ENCODE measurements at places on chromosomes 7 and 10. TPM values are rescaled to one million over a fixed set of nuclear protein-coding genes. Genes with fewer than 3 reads are reported as not detected.

The FAM24B gene
- polyA plus RNA-seq, result 9.0 TPM

The DENND2A gene
- polyA plus RNA-seq, result 41.1 TPM

The C10orf95 gene
- 2.8 TPM for polyA plus RNA-seq

The MBL2 gene
- polyA plus RNA-seq, result not detected

The TMEM213 gene
- polyA plus RNA-seq, result 0.64 TPM

DNA sequence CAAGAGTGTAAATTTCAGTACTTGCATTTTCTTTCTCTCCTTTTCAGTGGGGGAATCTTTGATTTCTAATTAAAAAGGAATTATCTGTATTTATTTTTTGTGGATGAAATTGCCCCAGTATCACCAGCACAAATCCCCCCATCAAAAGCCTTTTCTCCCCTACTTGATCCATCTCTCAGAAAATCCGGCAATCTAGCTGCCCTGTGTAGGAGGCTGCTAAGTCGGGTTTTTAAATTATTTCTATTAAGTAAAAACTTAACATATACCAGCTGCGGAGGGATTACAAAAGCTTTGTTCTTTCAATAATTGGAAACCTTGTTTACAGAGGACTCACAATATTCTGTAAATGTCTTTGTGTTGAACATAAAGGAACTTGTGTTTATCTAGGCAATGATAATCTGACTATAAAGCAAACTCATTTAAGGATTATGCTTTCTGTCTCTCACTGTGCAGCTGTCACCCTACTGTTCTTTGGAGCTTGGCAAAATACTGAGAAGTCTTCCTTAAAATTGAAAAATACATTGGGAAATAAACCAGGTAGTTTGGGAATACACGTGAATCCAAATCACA, 177.4 kb upstream of the PRR15 start:
- no peak for DNase-seq

DNA sequence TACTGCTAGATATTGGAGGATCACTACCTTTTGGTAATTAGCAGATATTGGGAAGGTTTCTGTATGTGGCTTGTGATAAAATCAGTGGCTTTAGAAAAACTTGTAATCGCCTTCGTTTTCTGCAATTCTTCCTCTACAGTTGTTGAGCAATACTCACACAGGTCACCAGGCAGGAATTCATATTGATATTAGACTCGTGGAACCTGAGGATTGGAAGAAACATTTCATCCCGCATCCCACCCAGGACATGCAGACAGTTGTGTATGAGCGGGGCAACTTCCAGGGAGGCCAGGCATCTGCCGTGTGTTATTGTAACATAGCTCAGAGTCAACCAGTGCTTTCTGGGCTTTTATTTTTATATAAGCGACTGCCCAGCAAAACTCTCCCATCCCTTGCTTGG, 821.3 kb downstream of the LRMDA start:
- DNase-seq, result no peak

- DNase-seq, result no peak
Measured at GRCh38 chr7:116218051-116218645, 7.8 kb downstream of the TES start.

- no peak for DNase-seq
Measured at GRCh38 chr7:98724591-98724990, 107.5 kb downstream of the NPTX2 start.

DNA sequence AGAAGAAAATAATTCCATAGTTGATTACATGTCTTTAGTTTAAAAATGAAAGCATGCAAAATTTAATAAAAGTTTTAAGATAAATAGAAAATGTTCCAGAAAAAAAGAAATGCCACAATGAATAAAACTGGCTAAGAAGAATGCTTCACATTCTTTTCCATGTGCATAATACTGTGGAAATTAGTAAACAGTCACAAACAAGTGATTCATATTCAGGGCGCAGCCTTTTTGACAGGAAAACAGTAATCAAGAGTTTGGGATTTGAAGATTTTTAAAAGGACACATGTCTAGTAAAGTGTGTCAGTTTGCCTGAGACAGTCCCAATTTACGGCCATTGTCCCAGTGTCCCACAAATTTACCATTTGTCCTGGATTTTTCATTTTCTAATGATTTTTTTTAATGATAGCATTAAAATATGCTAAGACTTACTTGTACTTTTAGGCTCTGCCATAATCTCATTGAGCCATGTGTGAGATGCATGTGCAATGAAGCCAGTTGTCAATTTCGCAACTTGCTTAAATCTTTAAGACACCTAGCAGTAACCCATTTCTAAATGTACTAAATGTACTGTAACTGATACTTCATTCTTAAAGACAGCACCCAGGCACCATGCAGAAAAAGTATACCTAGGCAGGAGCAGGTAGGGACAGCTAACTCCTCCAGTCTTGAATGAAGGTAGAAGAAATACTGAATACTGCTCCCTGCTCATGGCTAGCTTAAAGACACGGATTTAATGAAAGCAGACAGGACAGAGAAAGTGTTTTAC, 46.9 kb downstream of the ZNF438 start:
- DNase-seq, result no peak

- no peak for DNase-seq
Measured at GRCh38 chr7:24384362-24385030, 100.5 kb downstream of the NPY start.

DNA sequence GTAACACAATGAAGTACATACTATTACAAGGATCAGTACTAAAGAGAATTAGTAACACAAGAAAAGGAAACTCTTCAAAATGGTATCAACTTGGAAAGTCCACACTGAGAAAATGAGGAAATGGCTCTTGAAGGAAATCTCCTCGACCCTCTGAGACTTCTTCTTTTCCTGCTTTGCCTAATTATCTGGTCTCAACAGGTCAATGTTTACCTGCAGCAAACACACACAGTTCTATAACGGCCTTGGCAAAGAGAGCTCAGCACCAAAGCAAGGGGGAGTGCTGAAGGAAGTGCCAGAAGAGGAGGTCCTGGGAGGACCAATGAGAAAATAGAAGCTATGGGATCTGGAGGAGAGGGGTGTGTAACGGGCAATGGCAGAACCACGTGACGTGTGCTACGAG, 21.9 kb downstream of the CHCHD3 start:
- no peak for DNase-seq

DNA sequence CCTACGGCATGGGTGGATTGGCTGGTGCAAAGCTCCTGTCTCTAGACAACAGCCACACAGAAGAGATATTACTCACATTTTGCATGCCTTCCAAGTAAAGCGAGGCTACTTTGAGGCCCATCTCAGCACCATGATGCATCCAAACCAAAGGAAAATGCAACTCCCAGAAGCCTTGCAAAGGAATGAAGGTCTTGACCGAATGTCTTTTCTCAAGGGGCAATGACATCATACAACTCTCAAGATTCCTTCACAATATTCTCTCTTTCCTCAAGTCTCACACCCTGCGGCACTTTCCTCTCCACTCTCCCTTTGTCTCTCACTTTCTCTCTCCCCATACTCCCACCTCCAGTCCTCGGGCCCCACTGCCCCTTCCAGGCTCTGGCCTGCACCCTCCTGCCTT, 44.8 kb upstream of the CPXM2 start:
- no peak for DNase-seq

GRCh38 chr7:98617051-98617959, at the start of gene NPTX2:
Gene NPTX2 (plus strand): TSS chr7:98617285. CDS start chr7:98617462, 177 bp downstream.
- no peak for DNase-seq

GRCh38 chr10:84540022-84540616, 211.7 kb downstream of the CCSER2 start:
- DNase-seq, result no peak

DNA sequence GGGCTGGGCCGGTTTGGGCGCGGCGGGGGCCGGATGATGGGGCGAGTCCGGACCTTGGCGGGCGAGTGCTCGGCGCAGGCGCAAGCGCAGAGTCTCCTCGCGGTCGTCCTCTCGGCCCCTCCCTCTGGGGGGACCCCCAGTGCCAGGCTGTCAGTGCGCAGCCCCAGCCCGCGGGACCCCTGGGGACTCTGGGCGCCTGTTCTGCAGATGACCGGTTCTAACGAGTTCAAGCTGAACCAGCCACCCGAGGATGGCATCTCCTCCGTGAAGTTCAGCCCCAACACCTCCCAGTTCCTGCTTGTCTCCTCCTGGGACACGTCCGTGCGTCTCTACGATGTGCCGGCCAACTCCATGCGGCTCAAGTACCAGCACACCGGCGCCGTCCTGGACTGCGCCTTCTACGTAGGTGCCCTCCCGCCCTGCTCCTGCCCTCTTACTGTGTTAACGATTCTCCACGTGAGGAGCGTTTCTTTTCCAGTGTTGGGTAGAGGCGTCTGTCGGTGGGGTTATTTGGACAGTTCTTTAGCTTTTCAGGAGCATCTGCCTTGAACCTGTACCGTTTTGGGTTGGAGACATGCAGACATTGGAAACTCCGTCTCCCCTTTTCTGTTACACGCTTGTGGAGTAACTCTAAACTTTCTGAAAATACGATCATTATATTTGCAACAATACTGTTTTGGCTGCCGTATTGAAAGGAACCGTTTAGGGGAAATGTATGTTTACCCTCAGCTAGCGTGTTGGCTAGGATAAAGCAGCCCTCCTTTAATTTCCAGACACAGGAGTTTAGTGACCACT, 706 bp downstream of the BUB3 start:
- DNase-seq, result no peak

DNA sequence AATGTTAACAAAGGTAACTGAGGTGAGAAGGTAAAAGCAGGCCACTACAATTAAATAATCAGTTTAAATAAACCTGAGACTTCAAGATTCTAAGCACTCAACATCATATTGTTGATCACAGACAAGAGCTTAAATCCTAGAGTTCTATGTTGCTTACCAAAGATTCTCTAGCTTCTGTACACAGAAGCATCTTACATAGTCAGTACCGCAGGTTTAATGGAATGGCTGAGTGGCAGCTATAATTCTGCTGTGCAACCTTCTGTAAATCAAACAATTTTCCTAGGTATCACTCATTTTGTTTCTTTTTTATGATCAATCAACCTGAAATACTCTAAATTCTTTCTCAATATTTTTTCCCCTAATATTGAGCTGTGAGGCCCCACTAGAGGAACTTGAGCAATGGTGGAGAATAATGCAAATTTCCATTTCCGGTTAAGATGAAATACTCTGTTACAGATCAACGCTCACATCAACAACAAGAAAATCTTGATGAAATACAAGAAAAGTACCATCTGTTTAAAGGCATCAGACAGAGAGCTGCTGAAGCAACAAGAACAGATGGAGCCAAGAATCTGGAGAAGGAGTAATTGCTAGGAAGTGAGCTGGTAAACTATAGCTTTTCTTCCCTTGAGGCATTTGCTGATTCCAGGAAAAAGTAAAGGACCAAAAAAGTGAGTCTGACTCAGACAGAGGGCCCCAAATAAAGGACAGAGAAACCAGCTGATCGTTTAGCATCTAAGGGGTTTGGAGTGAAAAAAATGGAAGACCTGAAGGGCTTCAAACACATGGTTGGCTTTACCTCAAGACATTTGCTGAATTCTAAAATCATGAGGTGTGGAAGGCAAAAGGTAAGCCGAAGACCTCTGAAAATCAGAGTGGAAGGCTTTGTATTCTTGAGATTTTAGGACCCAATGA, 22.6 kb downstream of the PNPLA8 start:
- DNase-seq, result peak; percentile 27
